ENCODE measurements at places on chromosomes 16 and 17.

DNA sequence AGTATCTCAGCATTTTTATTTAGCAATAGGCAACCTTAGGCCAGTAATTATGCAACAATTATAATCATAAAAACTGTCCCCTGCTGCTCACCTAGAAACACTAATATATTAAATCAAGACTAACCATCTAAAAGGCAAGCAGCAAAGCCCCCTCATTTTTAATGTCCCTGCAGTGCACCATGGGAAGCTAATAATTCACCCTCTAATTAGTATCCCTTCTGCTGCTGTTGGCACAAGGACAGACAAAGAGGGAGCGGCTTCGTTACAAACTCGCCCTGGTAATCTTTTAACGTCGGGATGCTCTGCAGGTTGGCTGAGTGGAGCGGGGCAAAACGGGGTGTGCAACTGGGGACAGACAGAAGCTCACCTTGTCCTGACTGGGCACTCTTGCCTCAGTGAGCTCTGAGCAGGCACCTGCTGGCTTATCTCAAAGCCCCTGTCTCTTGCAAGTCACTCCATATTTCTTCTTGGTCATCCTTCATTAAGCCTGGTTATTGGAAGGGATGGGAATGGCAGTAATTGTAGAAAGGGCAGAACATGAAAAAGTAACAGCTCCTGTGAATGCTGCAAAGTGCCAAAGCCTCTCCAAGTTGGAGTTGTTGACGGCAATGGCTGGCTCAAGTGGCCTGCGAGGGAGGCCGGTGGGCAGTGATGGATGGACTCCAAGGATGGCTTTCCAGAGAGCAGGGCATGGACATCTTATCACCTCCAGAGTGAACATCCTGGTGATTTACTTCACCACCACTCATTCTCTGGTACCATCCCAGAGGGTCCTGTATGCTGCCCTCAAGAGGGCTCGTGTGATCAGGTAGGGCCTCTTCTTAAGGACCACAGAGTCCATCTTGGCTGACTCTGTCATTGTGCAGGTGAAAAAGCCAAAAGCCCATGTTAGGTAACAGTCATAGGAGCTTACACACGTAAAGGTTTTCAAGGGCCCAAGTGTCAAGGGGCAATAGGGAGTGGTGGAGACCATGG, 219.6 kb upstream of the N4BP1 start:
- DNase-seq: no peak

DNA sequence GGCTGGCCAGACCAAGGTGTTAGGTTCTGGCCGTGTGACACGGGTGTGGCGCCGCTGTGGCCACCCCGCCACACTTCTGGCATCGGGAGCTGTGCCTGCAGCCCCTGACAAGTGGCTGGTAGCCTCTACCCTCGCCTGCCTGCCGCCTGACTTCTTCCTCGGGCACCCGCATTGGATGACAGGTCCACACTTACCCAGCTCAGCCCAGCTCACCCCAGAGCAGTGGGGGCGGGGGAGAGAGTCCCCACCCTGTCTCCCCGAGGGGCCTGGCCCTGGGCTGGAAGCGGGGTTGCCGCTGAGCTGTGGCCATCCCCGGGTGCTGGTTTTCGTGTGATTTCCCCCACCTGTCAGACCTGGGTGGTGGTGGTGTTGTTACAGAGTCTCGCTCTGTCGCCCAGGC, 53.9 kb upstream of the ACSF3 start:
- no peak for DNase-seq

DNA sequence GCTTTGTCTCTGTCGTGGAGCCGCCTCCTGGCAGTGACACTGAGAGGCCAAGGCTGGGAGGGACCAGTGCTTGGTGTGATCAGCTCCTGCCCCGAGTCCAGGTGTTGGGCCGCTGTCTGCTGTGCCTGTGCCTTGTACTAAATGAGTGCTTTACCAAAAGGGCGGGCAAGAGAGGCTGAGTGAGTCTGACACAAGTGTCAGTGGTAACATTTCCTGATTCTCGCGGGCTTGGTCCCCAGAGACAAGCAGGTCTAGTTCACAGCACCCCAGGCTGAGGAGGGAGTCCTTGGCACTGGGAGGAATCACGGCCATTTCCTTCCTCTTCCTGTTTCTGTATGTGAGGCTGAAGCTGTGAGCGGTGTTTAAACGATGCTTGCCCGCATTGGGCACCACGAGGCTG, 30.2 kb downstream of the PLD6 start:
- no peak for DNase-seq

DNA sequence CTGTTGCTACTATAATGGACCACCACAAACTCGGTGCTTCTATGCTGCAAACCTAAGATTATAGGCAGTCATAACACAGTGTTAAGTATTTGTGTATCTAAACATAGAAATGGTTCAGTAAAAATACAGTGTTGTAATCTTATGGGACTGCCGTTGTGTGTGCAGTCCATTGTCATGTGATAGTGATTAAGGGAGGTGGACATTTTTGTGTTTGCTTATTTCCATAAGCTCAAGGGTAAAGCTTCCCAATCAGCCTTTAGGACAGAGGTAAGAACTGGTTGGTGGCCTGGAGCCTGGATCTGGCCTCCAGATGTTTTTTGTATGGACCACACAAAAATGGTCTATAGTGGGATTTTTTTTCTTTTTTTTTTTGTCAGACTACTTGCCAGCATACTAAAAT, 29.9 kb downstream of the WWOX start:
- DNase-seq: no peak

DNA sequence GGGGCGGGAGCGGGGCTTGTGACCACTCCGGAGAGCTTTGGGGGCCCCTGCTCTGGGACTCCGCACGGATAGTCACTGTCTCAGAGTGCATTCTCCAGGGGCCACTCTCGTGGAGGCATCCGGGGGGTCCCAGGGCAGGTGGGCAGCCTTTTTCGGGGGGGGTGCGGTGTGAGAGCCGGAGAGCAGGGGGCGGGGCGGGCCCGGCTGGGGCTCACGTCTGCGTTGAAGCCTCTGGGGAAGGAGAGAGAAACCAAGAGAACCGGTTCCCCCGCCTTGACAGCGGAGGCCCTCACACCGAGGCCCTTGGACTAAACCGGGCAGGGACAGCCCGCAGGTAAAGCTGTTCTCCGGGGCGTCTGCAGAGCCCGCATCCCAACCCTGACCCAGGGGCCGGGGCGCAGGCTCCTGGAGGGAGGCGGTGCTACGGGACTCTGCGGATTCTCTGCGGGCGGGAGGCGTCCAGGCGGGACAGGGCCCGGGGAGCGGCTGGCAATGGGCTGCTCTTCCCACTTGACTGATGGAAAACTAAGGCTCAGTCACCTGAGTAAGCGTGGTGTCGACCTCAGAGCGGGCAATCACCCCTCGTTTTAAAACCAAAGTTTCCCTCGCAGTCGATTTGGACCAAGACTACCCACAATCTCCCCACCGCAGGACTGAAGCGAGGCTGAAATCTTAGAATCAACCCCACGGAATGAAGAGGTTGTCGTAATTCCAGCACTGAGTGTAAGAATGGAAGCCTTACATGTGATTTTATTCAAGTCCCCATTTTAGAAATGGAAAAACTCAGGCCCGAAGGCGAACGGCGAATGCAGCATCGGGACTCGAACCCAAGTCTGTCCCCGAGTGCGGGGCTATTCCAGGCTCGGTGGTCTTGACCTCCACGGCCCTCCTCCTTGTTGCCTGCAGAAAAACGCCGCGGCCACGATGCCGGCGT, 49.6 kb upstream of the AMZ2 start:
- peak; percentile 45 for DNase-seq

DNA sequence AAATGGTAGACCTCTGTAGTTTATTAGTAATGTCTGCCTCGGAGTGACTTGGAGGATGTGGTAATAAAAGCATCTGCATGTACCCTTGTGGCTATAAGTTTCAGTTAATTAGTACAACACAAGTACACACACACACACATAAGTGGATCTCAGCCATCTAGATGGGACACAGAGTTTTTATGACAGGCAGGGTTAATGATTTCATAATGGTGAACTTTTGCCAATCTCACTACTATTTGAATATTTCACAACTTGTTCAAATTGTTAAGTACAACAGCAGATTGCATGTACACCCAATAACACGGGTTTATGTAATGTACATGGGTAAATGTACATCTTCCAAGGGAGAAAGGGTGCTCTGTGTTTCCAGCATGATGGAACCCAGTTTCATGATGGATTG, 511.3 kb upstream of the HSBP1 start:
- no peak for DNase-seq

- DNase-seq: no peak
Measured at GRCh38 chr16:11412965-11413887, 68.0 kb downstream of the RMI2 start.

DNA sequence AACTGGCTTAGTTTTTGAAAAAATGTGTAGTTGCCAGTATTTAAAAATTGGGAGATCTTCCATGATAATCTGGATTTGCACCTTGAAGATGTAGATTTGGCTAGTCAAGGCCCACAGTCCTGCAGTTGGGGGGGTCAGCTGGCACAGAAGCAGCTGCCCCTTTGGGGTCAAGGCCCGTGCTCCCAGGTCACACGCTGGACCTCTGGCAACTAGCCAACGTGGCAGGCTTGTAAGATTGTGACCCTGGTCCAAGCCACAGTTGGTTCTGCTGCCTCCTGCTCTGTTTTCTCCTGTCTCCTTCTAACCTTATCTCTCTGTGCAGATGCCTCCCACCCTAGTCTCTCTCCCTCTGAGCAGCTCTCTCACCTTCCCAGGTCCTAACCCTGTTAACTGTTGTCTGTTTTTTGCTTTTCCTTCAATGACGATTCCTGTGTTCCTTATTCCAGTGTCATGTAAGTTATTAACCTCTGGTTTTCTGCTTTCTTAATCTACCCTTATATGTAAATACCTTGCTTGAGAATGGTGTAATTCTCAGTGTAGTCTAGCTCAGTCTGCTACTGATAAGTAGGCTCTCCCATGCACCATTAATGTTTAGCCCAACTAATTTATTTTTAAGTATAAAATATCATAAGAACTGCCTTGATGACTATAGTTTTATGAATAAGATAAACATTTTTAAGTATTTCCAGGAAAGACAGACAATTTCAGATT, 27.9 kb downstream of the CLEC16A start:
- no peak for DNase-seq

DNA sequence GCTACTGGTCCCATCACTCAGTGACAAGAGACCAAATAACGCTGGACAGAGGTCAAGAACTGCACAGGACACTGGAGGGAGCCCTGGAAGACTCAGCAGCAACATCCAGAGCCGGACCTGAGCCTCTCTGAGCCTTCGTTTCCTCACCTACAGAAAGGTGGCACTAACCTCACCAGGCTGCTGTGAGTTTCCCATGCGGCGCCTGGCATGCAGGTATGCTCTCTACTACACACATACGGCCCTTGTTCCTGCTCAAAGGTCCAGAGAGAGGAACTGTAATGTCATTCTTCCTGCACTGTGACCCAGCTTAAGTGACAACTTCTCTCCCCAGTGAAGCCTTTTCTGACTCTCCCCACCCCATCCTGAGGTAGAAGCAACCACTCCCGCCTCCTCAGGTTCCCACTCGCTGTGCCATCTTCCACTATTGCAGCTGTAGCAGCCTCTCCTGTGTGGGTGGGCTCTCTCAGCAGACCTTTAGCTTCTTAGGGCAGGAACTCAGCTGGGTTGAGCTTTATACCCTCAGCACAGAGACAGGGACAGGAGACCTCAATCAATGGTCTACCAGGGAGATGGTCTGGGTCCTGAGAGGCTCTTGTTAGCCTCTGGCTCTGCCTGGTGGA, 43.9 kb upstream of the SREBF1 start:
- no peak for DNase-seq

GRCh38 chr17:79944821-79945391, 90.8 kb downstream of the TBC1D16 start:
- DNase-seq: no peak

- DNase-seq: no peak
Measured at GRCh38 chr16:59144326-59144725, 410.2 kb upstream of the GOT2 start.

DNA sequence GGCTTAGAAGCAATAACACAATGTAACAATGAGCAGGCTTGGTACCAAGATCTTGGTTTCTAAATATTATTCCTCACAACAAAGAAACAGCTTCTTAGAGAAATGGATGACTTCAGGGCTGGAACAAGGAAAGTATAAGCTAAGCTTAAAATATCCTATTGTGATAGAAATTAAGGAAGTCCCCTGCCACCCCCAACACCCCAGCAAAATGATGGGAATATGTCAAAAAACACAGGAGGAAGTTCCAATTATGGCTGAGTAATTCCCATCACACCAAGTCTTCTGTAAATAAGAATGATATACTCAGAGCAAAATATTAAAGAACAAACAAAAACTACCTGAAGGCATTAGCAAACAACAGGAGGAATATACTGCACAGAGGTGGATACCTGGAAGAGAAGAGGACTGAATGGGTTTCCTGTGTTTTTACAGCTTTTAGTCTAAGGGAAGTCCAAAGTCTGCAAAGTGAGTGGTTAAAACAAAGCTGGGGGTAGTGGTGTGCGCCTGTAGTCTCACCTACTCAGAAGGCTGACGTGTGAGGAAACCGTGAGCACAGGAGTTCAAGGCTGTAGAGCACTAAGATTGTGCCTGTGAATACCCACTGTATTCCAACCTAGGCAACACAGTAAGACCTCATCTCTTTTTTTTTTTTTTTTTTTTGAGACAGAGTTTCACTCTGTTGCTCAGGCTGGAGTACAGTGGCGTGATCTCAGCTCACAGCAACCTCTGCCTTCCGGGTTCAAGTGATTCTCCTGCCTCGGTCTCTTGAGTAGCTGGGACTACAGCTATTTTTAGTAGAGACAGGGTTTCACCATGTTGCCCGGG, 17.1 kb upstream of the ATP6V0A1 start:
- DNase-seq: no peak

Data from activated naive CD4-positive, alpha-beta T cell treated with Interleukin-2 at 50 U/mL for 16 hours (primary cell).